ENCODE measurements at places on chromosomes 12 and 14.

GRCh38 chr12:68335462-68335861, 3.3 kb upstream of the MDM1 start:
- DNase-seq = no peak

DNA sequence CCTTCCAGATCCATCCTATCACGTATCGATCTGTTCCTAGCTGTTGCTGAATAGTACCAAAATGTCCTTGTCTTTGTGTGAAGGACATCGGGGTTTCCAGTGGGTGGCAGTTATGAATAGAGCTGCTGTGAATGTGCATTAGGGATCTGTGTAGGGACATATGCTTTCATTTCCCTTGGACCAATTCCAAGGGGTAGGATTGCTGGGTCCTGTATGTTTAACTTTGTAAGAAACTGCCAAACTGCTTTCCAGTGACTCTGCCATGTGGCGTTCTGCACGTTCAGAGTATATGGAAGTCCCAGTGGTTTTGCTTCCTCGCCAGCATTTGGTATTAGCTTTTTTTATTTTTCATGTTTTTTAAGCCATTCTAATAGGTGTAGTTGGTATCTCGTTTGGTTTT, 28.6 kb downstream of the PACS2 start:
- DNase-seq = no peak

DNA sequence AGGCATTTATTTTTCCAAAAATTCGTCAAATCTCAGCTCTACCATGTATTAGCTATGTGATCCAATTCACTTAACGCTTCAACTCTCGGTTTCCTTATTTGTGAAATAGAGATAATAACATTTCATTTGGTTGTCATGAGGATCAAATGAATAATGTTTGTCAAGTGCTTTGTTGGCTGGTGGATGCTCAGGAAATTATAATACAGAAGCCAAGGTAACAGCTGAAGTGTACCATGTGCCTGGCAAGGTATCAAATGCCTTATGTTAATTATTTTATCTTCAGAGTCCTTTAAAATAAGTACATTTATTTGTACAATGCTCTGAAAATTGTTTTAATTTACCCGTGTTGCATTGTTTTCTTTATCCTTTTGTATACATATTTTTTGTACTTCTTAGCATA, 6.1 kb upstream of the PRKCH start:
- DNase-seq = no peak

- DNase-seq = no peak
These were observed 23.8 kb downstream of the DNM1L start for GRCh38 chr12:32702946-32703345.

DNA sequence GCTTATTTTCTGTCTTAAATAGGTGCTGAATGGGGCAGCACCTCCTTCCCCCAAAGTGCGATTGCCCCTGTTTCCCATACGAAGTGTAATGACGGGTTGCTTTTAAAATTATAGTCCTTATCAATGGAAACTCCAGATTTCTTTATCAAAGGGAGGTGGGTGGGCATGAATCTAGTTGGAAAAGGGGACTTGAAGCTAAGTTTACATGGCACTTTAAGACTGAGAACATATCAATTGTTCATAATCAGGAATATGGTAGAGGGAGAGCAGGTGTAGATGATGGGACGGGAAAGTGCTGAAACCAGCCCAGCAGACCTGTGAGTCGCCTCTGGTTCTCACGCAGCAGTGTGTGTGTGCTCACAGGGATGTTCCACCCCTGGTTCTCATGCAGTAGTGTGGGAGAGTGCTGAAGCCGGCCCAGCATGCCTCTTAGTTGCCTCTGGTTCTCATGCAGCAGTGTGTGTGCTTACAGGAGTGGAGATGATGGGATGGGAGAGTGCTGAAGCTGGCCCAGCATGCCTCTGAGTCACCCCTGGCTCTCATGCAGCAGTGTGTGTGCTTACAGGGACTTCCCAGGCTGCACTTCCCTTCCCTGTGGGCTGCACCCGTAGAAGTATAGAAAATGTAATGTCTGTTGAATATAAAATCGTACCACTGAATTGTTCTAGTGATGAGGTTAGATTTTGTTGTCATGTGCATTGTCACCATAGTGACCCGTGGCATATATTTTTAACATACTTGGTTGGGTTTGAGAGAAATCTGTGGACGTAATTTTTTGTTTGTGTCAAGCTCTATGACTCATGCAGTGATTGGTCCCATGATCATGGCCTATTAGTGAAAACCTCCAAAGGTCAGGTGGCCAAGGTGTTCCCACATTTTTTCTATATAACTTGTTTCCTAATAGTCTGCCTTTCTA, 51.6 kb downstream of the GPATCH2L start:
- no peak for DNase-seq

DNA sequence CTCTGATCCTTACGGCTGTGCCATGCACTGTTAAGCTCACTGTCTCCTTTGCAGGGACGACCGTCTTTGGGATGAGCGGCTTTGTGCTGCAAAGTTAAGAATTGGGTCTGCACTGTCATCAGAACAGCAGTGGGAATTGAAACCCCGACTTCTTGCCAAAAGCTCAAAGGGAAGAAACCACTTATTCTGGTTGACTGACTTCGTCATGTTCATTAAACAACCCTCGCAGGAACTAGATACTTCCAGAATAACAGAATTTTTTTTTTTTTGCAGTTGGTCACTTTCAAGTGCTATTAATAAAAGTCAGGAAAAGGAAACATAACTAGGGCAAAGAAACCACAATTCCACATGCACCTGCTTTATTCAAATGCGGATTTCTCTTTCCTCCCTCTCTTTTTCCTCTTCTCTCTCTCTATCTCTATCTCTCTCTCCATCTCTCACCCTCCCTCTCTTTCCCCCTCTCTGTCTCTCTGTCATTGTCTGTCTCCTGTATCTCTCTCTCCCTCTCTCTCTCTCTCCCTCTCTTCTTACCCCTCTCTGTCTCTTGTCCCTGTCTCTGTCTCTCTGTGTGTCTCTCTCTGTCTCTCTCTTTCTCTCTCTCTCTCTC, 12.3 kb upstream of the GLT1D1 start:
- no peak for DNase-seq

- no peak for DNase-seq
These were observed 163.4 kb downstream of the SAMD4A start for GRCh38 chr14:54730156-54730961.

GRCh38 chr12:130354407-130354806, 16.7 kb downstream of the PIWIL1 start:
- no peak for DNase-seq

DNA sequence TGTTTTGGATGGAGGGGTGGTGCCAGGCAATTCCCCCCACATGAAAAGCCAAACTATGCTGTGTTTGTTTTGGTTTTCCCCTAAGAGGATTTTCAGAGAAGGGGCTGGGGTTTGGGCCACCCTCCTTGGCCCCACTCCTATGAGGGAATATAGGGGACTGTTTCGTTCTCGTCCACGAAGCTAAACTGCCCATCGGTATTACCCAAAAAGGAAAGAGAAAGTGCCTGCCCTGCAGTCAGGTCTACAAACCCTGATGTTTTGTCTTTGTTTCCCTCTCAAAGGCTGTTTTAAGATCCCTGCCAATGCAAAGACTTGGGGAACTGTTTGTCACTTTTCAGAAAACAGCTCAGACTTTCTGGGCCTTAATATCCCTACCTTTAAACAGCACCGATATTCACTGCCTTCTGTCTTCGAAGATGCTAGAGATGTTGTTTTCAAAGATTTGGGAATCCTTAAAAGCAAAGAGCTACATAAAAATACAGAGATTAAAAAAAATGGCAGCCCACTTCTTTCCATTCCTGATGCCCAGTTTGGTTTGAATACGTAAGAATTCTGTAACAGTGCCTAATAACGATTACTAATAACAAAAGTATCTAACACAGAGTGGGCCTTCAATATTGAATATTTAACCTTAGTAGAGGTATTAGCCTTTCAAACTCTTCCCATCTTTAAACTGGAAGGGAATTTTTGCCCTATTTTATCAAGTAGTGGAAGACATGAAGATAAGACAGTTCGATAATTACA, 518.4 kb downstream of the MED13L start:
- no peak for DNase-seq

DNA sequence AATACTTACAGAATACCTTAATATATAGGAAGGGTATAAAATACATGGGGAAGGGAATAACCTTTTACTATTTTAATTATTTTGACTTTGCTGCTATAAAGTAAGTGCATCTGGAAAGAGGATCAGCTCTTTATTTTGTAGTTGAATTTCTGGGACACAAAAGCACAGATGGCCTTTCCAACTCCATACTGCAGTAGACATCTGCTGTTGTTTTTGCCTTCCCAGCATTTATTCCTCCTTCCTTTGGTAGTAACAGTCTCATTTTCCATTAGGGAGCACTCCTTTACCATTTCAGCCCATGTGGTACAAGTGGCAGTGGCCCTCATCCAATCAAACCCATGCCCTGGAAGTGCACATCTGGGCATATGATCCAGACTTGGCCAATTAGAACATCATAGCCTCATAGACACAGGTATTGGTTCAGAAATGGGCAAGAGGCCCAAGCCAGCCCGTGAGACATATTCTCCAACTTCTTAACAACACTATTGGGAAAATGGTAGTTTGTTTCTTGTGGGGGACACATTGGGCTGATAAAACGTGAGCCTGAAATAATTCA, 64.8 kb upstream of the YARS2 start:
- peak; percentile 70 for DNase-seq

DNA sequence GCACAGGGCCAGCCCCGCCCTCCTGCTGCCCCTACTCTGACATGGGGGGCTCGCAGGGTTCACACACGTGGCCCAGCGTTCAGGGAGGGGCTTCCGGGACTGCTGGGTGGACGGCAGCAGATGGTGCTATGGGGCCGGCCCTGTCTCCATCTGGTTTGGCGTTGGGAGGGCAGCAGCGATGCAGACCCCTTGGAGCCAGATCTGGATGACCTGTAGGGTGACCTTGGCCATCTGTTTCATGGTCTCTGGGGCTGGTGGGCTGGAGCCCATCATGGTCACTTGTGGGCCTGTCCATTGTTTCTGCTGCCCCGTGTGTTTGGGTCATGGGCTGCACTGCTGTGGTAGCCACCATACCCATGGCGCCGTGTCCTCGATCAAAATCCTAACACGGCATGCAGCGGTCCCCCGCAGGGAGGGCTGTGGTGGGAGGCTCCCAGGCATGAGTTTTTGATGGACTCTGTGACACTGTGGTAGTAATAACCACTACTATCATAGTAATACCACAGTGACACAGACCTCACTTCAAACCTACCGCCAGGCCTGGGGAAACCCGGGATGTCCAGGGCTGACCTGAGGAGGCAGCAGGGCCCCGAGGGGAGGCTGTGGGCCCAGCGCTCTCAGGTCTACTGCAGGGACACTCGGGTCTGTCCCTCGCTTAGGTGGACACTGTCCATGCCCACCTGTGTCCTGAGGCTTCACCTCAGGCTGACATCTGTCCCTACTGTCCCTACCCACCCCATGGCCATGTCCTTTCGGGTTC, 359.4 kb downstream of the TMEM121 start:
- DNase-seq = no peak

DNA sequence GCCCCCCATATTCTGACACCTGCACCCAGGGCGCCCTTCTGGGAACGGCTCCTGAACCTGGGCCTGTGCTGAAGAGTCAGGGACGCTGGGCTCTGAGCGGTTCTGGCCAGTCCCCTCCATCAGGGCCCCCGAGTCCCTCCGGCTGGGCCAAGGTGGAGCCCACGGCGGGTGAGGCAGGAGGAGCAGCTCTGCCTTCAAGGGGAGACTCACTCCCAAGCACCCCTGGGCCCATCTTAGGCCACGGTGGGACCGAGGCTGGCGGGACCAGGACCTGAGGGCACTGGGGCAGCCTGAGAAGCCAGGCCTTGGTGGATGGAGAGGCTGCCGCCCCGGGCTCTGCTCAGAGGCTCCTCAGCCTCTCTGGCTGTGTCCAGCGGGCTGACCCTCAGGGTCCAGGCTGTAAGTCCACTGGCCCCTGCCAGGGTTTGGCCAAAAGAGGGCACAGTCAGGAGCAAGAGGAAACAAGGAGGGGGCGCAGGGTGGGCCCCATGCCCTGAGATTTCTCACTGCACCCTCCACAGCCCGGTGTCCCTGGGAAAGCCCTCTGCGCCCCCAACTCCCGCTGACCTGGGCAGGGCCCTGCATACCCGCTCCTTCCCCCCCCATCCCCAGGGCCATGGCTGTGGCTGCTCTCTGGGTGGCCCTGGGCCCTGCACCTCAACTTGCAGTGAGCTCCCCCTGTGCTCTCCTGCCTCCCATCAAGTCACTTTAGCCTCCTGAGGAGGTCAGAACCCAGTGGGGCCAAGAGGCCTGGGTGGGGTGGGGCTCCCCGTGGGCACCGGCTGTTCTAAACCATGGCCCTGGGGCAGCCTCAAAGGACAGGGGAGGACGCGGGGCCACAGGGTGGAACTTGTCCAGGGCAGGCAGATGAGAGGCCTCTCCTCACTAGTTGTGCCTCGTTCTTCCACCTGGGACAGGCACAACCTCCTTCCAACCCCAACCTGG, 266.4 kb upstream of the SFSWAP start:
- no peak for DNase-seq

DNA sequence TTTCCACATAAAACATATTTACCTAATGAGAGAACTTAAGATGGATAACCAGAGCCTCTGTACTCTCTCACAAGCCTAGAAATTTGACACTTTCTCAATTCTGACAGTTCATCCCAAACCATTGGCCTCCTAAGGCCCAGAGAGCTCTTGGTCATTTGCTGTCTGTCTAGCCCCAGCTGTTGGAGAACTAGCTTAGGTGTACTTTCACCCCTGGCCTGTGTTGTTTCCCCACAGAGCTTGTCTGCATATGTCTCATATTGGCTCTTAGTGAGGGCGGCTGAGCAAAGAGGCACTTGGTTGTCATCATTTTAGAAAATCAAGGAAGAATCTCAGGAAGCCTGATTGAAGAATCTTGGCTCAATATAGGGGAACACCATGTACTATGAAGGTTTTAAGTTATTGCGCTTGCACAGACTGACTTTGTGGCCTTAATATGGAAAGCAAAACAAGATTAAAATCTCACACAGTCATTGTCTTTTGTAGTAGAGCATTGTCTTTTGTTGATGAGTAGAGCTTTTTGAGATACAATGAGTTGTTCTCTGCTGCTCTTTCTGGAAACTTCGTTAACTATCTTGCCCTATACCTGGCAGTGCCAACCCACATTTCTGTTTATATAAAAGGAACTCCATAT, 324.6 kb downstream of the RAD51B start:
- DNase-seq = no peak

DNA sequence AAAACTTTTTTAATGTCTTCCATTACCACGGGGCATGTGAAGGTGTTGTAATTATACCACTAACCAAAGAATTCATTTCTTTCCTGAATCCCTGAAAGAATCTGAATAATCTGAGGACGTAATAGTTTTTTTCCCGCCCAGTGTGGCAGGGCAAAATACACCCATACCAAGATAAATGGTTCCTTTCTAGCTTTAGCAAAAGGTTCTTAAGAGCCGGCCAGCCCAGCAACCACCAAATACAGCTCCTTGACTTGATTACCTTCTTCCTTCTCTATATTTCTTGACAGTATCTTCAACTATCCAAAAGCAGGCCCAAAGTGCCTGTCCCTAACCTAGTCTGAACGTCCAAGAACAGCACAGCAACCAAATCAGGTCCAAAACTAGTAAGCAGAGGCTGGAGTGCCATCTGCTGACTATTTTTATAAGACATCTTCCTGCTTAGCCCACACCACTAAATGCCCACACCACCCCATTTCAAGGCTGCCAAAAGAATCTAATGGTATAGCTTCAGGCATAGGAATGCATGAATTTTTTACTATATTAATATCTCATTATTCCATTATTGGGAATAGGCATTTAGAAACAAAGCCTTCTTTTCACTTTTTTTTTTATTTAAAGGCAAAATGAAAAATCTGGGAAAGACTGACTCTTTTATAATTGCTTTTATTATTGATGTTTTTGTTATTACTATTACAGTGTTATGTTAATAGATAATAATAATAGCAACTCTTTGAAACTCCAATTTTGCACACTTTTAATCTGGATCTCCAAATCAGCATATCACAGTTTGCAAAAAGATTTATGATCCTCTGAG, 524.4 kb downstream of the MED13L start:
- DNase-seq = peak; percentile 65

- no peak for DNase-seq
These were observed 17.2 kb upstream of the LPCAT3 start for GRCh38 chr12:7035463-7035862.

Data from G401 (cell line).